Vein endothelial cell (primary cell): ENCODE measurements at places on chromosomes 2 and 18. TPM values are rescaled to one million over a fixed set of nuclear protein-coding genes. Genes with fewer than 3 reads are reported as not detected.

Gene INHBB
- total RNA-seq, result 6.9 and 8.2 TPM in 2 replicates

Gene GPR35
- 0.19 and 0.33 TPM in 2 replicates for total RNA-seq

Gene REG3G
- total RNA-seq, result not detected in 2 replicates

Gene CACNB4
- 0.19 and 0.33 TPM in 2 replicates for total RNA-seq

Gene RNU2-63P
- not detected in 2 replicates for total RNA-seq

Gene SLC5A7
- total RNA-seq, result not detected in 2 replicates

Gene BOLA3
- 25.5 and 26.7 TPM in 2 replicates for total RNA-seq

Gene SDC1
- total RNA-seq, result 3.9 and 5.9 TPM in 2 replicates

Gene NYAP2
- not detected in 2 replicates for total RNA-seq

Gene RIT2
- not detected in 2 replicates for total RNA-seq

Gene COL3A1
- total RNA-seq, result 6.2 and 11.0 TPM in 2 replicates

Gene IL1RN
- total RNA-seq, result not detected in 2 replicates

Gene FAM237A
- total RNA-seq, result not detected in 2 replicates

Gene CYS1
- 0.33 TPM in 1 of 2 replicates, not detected in the other for total RNA-seq

Gene SERPINE2
- total RNA-seq, result 2.0 and 10.6 TPM in 2 replicates

Gene MTCL1
- total RNA-seq, result 13.4 and 22.2 TPM in 2 replicates

Gene ZNF512
- 23.5 and 44.5 TPM in 2 replicates for total RNA-seq

Gene DCDC2C
- not detected in 2 replicates for total RNA-seq

Gene GALNT13
- 2.0 and 2.3 TPM in 2 replicates for total RNA-seq
